ENCODE measurements at places on chromosomes 5 and 9. TPM values are rescaled to one million over a fixed set of nuclear protein-coding genes. Genes with fewer than 3 reads are reported as not detected.

Gene LRRC19
- 65.4 TPM for total RNA-seq

Gene GCNT4
- 63.7 TPM for total RNA-seq

Gene IL3
- total RNA-seq = not detected

DNA sequence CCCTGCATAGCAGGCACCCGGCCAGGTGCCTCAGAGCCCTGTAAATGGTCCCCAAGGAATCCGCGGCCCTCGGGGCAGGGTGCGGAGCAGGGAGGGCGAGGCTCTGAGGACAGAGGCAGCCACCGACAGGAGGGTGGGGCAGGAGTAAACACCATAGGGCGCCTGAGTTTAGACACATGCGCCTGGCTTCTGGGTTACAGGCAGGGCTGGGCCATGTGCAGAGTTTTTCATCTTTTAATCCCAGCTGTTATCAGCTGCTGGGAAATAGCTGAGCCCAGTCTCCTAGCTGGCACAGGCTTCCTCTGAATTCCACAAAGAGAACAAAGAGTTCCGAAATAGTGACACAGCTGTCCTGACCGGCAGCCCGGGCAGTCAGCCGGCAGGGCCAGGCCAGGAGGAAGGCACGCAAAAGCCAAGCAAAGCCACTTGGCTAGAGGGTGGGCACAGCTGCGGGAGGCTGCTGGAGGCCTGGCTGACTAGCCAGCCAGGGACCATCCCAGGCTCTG lies 98.9 kb upstream of the PHYKPL start:
- no peak for DNase-seq
- no peak overlapping the region for H3K27ac ChIP-seq
- no peaks in the 10 kb centered on the region for H3K36me3 ChIP-seq
- peaks cover 19% of the 10 kb centered on the region for H3K4me1 ChIP-seq
- no peak overlapping the region for H3K4me3 ChIP-seq

DNA sequence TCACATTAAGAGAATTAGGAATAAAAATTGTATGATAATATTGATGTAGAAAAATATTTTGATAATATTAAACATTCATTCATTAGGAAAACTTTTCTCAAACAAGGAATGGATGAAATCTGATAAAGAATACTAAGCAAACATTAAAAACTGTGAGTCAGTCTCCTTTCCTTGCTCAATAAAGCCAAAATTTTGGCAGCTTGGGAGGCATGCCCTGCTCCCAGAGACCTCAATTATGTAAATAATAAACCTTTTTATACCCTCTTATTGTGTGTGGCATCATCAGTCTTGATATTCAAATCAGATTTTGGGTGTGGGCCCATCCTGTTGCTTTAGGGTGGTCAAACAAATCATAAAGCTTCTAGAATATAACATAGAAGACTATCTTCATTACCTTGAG lies 36.6 kb upstream of the CCL21 start:
- H3K36me3 ChIP-seq = no peaks in the 10 kb centered on the region
- no peak overlapping the region for H3K27ac ChIP-seq
- no peaks in the 10 kb centered on the region for H3K27me3 ChIP-seq
- no peak for DNase-seq
- H3K4me3 ChIP-seq = no peak overlapping the region

- no peak overlapping the region for H3K4me3 ChIP-seq
- H3K36me3 ChIP-seq = no peaks in the 10 kb centered on the region
- no peak for DNase-seq
- no peaks in the 10 kb centered on the region for H3K4me1 ChIP-seq
These were observed 717.8 kb downstream of the CDH18 start for GRCh38 chr5:19270153-19270552.

GRCh38 chr9:105632807-105633206 lies 29.4 kb upstream of the TAL2 start:
- no peaks in the 10 kb centered on the region for H3K27me3 ChIP-seq
- DNase-seq = no peak
- H3K27ac ChIP-seq = no peak overlapping the region
- H3K4me3 ChIP-seq = no peak overlapping the region
- H3K36me3 ChIP-seq = no peaks in the 10 kb centered on the region

- DNase-seq = no peak
- H3K27ac ChIP-seq = no peak overlapping the region
- H3K36me3 ChIP-seq = no peaks in the 10 kb centered on the region
- H3K4me3 ChIP-seq = no peak overlapping the region
These were observed 38.8 kb upstream of the RPL26L1 start for GRCh38 chr5:172920447-172920849.

- DNase-seq = peak; percentile 33
- no peak overlapping the region for H3K27ac ChIP-seq
- H3K36me3 ChIP-seq = no peaks in the 10 kb centered on the region
- H3K4me3 ChIP-seq = no peak overlapping the region
- H3K27me3 ChIP-seq = no peaks in the 10 kb centered on the region
- H3K4me1 ChIP-seq = no peaks in the 10 kb centered on the region
These were observed 149.3 kb downstream of the RGS3 start for GRCh38 chr9:113612828-113613227.

- DNase-seq = no peak
- peaks cover 57% of the 10 kb centered on the region for H3K27me3 ChIP-seq
- peaks cover 13% of the 10 kb centered on the region for H3K4me1 ChIP-seq
- H3K36me3 ChIP-seq = no peaks in the 10 kb centered on the region
- H3K4me3 ChIP-seq = no peak overlapping the region
These were observed 298.6 kb downstream of the PARP8 start for GRCh38 chr5:50964746-50965653.

DNA sequence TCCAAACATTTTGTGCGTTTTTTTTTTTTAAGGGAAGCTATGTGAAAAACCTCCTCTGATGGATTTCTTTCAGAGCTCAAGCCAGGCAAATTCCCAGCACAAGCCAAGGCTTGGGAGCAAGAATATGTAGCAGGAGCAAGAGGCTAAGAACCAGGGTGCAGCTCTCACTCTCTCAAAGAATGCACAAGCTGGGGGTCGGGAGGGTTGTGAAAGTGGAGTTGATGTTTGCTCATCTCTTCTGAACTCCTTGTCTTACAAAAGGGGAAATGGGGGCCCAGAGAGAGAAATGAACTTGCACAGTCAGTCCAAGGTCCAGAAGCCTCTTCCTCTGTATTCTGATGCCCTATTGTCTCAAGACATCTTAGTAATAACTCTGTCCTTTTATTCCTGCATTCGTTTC lies 7.7 kb upstream of the TRAF1 start:
- peaks cover 7% of the 10 kb centered on the region for H3K4me1 ChIP-seq
- no peak overlapping the region for H3K4me3 ChIP-seq
- no peaks in the 10 kb centered on the region for H3K36me3 ChIP-seq
- DNase-seq = no peak
- no peaks in the 10 kb centered on the region for H3K27me3 ChIP-seq
- peak overlapping the region; percentile 60 for H3K27ac ChIP-seq

GRCh38 chr5:179267671-179268083 lies 77.6 kb downstream of the ADAMTS2 start:
- no peaks in the 10 kb centered on the region for H3K27me3 ChIP-seq
- no peak for DNase-seq

DNA sequence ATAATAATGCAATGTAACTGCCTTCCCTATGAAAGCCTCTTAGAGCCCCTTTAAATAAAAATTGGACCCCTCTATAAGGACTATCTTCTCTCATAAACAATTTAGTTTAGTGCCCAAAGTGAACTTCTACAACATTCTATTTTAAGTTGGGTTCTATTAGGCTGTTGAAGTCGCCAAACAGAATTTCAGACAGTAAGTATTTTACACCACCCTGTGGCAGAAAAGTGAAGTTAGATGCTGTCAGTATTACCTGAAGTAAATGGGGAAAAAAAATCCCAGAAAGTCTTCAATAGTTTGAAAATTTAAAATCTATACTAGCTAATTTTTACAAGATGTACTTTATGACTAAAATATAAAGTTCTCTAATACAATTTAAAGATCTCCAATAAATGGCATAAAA lies 29.5 kb downstream of the CAAP1 start:
- H3K27ac ChIP-seq = no peak overlapping the region
- no peak for DNase-seq
- no peaks in the 10 kb centered on the region for H3K27me3 ChIP-seq
- no peaks in the 10 kb centered on the region for H3K36me3 ChIP-seq
- H3K4me3 ChIP-seq = no peak overlapping the region

- no peak for DNase-seq
- no peaks in the 10 kb centered on the region for H3K4me1 ChIP-seq
- H3K36me3 ChIP-seq = no peaks in the 10 kb centered on the region
- no peak overlapping the region for H3K27ac ChIP-seq
These were observed 98.2 kb downstream of the CETN3 start for GRCh38 chr5:90311401-90311800.

DNA sequence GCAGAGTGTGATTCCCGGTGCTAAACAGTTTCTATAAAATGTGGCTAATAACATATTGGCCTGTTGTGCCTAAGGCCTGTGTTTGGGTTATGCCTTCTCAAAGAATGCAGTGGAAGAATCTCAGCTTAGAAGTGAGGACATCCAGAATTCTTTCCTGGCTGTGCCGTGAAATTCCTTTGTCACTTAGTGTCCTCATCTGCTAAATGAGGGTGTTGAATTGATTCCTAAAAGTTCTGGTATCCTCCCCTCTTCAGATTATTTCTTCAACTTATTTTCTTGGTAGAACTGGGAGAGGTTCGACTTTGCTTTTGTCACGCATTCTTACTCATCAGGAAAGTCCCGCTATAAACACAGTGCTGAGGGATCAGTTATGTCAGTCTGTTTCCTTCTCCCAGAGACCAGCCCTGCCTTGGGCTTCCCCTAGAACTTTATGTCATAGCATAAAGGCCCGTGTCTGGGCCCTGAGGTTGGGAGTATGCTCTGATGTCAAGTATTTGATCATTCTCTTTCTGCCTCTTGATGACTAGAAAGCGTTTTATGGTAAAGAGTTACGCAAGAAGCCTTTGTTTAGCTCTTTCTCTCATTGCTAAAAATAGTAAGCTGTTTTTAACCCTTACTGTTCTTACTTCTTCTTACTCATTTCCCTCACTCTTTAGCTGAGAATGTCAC lies 29.5 kb downstream of the MTAP start:
- no peak for DNase-seq
- peaks cover 4% of the 10 kb centered on the region for H3K4me1 ChIP-seq
- H3K27me3 ChIP-seq = no peaks in the 10 kb centered on the region
- H3K4me3 ChIP-seq = no peak overlapping the region
- no peaks in the 10 kb centered on the region for H3K36me3 ChIP-seq

Measured in Peyer's patch (tissue), 4 donors.